ENCODE measurements at places on chromosomes 11 and 22.
A peak's percentile ranks its signal among the peaks of the same experiment; 100 is the strongest.

DNA sequence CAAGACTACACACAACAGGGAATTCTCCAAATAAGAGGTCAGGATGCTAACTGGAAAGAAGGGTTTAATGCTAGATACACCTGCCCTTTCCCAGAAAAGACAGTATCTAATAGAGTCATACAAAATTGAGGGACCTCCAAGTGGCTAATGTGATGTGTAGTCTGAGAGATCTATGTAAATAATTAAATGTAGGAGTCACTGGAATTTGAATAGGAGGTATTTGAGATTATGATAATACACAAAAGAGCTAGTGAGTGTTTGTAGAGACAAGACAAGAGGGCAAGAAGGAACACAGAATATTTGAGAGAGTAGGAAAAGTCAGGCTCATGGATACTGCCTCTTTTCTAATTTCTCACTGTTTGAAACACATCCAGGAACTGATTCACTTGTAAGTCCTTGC lies 15.5 kb upstream of the INSC start:
- DNase-seq = no peak

GRCh38 chr22:49983148-49984042 lies 22.8 kb downstream of the PIM3 start:
- no peak for DNase-seq

GRCh38 chr22:30305906-30306626 lies 16.8 kb upstream of the CASTOR1 start:
- no peak for DNase-seq

DNA sequence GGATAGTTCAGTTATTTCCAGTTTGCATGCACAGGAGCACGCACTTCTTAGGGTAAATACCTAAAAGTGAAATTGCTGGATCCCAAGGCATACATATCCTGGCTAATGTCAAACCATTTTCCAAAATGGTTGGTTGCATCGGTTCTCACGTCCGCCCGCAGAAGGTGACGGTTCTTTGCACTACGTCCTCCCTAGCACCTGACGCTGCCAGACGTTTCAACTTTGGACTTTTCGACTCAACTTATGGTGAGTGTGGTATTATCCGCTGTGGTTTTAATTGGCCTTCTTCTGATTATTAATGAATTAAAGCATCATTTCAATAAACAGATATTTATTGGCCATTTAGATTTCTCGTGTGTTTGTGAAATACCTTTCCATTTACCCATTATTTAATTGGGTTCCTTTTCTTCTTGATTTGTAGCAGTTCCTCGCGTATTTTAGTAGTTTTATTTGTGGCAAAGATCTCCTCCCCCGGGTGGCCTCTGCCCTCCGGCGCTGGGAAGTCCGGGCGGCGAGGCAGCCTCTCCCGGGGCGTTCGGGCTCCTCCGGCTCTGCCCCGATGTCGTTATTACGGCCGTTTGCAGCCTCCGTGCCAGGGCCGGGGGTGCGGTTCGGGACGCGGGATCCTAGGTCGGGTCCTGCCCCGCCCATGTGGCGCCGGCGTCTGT lies at the start of gene JHY:
JHY (plus strand) TSS at position 571 of the 668 bp plus-strand sequence. CDS start 3,091 bp downstream, outside the sequence.
- no peak for DNase-seq

DNA sequence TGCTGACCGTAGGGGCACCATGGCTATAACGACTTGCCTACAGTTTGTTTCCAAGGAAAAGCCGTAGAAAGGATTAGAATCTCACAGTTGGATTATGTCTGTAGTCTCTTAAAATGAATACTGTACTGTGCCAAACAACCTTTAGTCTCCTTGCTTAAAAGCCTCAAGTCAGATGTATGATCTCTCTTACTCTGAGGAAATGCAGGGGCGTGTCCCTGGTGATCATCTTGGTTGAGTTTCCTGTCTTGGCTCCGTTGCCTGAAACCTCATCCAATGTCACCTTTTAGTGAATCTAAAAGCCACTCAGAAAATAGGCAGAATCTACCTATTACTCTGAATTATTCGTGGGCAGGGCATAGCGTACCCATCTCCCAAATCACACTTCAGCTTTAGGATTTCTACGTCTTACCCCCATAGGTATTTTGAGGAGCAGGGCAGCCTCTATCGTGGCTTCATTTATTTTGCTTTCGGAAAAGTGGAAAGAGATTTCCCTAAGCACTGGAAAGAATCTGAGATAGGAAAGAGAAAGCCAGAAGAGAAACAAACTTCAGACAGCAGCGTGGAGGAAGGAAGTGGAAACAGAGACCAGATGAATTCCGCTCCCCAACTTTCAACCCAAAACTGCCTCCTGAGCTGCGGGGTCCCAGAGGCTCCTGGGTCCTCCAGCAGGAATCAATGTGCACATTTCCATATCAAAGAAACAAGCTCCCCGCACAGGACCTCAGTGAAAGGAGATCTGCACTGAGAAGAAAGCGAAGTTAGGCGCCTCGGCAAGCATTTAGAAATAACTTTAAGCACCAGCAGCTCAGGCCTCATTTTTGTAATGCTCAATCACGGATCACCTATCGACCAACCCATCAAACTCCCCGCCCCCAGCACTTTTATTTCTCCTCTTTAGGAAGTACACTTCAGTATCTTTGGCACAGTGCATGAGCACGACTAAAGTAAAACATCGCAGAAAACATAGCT lies 245.8 kb downstream of the ETS1 start:
- DNase-seq = no peak

DNA sequence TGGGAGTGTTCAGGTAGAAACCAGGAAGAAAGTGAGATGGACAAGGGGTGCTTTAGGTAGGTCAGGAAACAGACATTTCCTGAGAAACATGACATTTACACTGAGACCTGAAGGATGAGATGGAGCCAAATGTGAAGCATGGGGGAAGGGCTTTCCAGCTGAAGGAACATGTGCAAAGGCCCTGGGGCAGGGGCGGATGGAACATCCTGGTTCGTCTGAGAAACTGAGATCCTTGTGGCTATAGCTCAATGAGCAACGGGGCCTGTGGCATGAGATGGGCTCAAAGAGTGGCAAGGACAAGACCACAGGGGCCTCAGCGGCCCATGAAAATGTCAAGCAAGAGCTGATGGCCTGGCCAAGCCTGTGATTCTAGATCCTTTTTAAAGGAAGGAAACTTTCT lies 127.4 kb downstream of the DSCAML1 start:
- DNase-seq = no peak

- no peak for DNase-seq
Measured at GRCh38 chr11:87256694-87257340, 219.1 kb downstream of the TMEM135 start.

GRCh38 chr11:64870176-64870892 lies 8.1 kb downstream of the EHD1 start:
- DNase-seq = peak; percentile 31

GRCh38 chr11:118688851-118689502 lies 9.5 kb upstream of the TREH start:
- DNase-seq = no peak

DNA sequence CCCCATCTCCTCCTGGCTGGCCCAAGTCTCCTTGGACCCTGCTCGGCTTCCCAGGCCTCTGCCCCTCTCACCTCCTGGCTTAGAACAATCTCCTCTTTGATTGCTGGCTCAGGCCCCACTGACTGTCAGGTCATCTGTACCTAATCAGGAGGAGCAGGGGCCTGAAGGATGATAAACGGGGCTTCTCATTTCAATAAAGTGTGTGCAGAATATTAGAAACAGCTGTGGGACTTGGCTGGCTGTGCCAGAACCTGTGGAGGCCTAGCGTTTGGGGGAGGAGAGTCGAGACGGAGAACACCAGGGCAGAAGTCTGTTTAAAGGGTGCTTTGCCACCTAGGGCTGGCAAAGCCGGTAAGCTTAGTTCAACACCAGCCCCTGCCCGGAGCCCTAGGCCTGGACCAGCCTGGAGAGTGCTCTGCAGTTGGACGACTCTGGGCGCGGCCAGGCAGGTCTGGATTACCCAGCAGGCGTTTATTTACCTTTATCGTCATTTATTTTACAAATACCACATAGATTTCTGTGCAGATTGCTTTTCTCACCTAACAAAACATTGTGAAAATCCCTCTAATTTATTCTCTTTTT lies 10.1 kb upstream of the VSIG10L2 start:
- DNase-seq = no peak

DNA sequence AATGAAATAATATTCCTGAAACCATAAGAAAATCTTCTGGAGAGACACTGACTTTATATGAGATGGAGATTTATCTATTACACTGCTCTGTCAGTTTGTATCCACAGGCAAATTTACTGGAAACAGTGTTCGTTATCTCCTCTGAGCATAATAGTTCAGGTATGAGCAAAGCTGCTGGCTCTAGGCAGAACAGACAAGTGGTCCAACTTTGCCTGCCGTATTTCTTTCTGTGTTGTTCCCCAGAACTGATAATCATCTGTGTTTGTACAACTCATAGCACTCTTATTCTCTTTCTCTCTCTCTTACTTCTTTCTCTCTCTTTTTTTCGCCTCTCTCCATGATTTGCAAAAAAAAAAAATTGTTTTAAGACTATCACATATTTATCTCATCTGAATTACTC lies 623.8 kb upstream of the CHORDC1 start:
- DNase-seq = no peak

DNA sequence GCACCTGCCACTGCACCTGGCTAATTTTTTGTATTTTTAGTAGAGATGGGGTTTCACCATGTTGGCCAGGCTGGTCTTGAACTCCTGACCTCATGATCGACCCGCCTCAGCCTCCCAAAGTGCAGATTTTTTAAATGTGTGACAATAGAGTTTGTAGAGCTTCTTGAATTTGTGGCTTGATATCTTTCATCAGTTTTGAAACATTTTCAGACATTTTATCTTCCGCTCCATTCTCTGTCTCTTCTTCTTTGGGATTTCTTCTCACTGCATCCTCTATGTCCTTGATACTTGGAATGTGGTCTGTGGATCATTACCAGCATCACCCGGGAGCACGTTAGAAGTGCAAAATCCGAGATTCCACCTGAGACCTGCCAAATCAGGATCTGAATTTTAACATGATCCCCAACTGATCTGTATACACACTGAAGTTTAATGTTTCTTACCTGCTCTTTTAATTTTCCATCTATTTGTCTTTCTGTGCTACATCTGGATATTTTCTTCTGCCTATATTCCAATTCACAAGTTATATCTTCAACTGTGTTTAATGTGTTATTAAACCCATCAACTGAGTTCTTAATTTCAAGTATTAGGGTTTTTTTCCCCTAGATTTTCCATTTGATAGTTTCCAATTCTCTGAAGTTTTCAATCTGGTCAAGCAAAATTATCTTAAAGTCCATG lies 126.4 kb downstream of the CEP164 start:
- no peak for DNase-seq

- DNase-seq = no peak
Measured at GRCh38 chr11:17414317-17414737, 25.9 kb upstream of the KCNJ11 start.

DNA sequence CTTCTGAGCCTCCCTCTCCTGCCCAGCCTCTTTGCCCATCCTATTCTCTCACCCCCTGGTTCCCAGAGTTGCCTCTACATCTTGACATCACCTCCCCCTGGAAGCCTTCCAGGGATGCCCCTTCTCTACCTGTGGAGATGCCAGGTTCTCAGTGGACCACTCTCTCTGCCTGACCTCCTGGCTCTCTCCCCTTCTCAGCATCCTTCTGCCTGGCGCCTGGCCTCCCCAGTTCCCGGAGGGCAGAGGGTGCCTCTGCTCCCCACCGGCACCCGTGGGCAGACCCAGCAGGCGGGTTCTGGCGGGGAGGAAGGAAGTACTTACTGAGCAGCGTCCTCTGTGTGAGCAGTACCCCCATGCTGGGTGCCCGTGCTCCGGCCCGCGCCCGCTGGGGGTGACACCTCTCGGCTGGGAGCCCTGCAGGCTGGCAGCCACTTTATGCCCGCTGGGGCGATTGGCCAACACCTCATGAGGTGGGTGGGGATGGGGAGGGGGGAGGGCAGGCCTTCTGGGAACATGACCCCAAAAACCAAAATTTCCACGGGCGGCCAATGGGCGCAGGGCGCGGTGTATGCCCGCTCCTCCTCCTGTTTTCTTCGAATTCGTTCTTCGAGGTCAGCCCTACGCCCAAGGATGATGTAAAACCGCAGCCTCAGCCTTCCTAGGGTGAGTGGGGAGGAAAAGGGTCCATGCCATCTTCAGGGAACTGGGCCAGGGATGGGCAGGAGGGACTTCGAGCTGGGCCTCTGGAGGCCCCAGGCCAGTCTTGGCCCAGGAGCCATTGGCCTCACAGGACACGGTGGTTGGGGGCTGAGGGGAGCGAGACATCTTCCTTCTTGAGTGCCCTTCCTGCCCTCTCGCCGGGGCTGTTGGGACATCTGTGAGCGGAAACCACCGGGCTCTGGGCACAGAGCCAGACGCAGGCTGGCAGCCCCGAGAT lies at the start of gene OSM:
OSM (minus strand) TSS at position 407 of the 937 bp plus-strand sequence; CDS start at position 355, 52 bp downstream.
- no peak for DNase-seq

DNA sequence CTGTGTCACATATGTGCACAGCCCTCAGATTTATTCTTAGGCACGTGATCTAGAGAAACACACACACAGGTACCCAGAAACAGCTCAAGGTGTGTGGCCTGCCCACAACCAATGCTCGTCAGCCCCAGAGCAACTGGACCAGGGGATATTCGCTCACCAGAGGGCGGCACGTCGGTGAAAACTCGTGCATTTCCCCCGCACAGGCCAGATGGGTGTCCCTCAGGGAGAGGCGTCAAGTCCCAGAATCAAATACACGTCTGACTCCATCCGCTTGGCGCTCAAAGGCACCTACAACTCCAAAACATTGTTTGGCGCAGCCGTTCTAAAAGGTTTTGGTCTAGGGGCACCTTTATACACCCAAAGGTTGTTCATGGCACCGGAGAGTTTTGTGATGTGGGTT lies 429.0 kb downstream of the BRD1 start:
- no peak for DNase-seq

- DNase-seq = no peak
Measured at GRCh38 chr11:46686886-46687795, 13.3 kb downstream of the ARHGAP1 start.

DNA sequence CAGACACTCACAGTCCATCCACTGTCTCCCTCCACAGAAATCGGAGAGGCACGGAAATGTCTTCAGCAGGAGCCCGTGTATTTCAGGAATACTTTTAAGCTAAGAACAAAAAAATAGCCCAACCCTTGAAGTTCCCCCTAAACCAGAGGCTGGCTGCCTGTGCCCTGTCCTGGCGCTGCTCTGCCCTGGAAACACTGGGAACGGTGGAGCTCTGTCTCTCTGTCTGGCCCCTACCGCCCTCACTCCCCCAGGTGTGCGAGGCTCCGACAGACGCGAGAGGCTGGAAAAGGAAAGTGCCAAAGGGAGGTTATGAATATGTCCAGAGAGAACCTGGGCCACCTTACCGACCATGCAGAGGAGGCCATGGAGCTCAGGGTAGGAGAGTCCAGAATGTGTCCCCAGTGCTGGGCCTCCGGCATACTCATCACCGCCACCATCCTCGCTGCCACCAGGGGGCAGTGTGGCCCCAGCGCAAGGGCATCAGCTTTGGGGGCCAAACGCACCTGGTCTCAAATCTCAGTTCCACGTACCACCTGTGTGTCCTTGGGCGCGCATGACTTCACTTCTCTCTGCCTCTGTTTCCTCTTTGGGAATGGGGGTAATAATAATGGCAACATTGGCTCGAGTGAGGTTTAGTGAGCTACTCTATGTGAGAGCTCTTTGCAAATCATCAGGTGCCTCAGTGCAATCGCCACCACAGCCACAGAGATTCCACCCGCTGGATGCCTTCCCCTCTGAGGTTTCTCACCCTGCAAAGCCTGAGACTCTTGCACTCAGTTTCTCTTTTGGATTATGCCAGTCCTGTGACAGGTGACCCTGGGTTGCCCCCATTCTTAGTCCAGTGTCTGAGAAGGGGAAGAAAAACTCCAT lies 10.4 kb upstream of the SLCO2B1 start:
- DNase-seq = no peak

Measured in GOT3 (cell line).